ENCODE measurements at places on chromosomes 4 and X.

DNA sequence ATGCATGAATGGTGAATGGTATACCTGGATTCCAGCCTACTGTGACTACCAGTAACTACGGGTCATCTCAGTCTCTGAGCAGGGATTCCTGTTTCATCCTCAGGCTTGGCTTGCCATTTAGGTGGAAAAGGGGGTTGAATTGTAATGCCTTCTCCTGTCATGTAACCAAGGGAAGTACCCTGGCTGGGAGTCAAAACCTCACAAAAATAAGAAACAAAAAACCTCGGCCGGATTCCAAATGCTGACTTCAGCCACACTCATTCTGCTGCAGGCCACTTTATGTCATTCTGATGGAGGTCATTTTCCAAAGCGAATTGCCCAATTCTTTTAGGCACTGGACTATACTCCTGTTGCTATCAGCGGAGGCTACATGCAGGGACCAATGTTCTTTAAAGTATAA, 324.7 kb downstream of the LDB2 start:
- DNase-seq = no peak

- DNase-seq = no peak
Measured at GRCh38 chrX:150889131-150889530, 9.3 kb downstream of the CD99L2 start.

- no peak for DNase-seq
Measured at GRCh38 chr4:154528869-154529268, 21.3 kb downstream of the PLRG1 start.

- DNase-seq = no peak
Measured at GRCh38 chrX:44440006-44440405, 96.5 kb upstream of the EFHC2 start.

GRCh38 chr4:36325499-36325898, 44.1 kb downstream of the DTHD1 start:
- no peak for DNase-seq

- no peak for DNase-seq
Measured at GRCh38 chr4:112978691-112979472, 70.6 kb upstream of the ANK2 start.

GRCh38 chr4:18021470-18021719, 160 bp downstream of the LCORL start:
- no peak for DNase-seq

DNA sequence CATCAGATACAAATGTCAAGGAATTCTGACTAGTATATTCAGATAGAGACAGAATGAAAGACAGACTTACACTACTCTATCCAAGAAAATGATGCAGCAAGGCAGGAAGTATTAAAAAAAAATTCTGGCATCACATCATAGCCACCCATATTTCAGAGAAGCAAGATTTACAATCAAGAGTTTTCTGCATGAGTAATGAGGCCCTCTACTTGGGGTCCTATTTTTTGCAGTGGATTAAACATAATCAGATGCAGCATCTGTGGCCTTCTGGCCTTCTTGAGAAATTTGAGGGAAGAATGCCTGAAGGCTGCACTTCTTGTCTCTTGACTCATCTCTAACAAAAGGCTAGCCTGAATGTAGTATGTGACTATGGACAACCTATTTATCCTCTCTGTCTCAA, 48.2 kb upstream of the SLIT2 start:
- no peak for DNase-seq

DNA sequence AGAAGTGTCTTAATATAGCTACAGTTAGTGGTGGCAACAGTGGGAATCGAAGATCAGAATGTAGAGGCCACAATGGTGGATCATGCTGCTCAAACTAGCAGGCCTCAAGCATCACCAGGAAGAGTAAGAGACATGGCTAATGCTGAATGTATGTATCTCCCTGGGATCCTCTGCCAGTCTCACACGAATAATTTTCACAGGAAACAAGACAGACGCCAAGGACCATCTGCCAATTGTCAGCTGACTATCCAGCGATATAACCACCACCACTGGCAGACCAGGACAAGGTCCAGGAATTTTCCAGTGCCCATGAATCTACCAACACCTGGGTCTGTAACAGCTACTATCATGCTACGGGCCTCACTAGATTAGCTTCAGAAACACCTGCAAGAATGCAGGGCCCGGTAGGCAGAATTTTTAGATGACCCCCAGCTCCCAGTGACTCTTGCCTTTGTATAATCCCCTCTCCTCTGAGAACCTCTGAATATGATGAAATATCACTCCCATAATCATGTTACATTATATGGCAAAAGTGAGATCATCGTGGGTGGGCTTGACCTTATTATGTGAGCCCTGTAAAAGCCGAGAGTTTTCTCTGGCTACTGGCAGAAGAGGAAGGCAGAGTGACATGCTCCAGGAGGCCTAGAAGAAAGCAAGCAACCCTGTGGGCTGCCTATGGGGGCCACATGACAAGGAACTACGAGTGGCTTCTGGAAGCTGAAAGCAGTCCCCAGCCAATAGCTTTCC, 429.8 kb downstream of the BCOR start:
- no peak for DNase-seq

DNA sequence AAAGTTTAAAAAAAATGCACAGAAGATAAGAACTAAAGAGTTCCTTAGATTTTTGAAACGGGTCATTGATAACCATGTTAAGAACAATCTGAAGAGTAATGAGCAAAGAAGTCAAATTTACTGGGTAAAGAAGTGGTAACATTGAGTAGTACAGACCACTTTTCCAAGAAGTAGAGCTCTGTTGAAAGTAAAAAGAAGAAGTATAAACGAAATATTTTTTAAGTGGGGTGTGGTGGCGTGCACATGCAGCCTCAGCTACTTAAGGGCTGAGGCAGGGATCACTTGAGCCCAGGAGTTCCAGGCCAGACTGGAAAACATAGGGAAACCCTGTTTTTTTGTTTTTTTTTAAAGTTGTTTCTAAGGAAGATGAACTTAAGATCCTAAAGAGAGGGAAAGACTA, 68.5 kb downstream of the UBA6 start:
- DNase-seq = no peak

DNA sequence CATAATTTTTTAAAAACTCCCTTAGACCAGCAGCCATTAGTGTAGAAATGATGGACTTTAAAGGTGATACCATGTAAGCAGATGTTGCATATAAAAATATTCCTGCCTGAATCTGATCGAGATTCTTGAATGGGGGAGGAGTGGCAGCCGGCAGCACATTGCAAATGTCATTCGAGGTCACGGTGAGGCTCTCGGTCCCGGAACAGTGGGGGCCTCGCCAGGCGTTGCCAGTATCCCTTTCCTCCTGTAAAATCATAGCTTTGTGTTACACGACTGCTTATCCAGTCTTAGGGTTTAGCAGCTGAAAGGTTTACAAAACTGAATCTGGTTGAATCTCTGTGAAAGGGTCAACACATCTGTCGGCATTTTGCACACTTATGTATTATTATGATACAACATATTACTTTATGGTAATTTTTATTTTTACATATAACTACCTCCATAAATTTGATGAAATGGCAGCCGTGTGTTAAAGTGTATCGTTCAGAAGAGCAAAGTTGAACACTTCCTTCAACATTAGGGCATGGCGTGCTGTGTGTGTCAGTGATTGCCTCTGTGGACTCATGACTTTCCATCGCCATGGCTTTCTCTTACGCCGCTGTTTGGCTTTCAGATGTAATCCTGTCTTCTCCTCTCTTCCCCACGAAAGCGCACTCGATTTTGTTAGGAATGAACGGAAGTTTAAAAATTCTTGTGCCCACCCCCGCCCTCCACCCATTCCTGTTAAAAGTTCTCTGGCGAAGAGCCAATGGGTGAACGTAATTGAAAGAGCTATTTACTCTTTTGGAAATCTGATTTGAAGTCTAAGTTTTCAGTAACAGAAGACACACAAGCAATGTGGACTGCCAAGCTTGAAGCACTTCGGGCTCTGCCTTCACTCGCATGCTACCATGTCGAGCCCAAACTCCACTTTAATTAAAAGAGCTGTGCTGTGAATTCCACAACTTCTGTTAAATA, 114.8 kb downstream of the STOX2 start:
- no peak for DNase-seq

GRCh38 chr4:108172231-108172752, 3.6 kb upstream of the LEF1 start:
- no peak for DNase-seq

DNA sequence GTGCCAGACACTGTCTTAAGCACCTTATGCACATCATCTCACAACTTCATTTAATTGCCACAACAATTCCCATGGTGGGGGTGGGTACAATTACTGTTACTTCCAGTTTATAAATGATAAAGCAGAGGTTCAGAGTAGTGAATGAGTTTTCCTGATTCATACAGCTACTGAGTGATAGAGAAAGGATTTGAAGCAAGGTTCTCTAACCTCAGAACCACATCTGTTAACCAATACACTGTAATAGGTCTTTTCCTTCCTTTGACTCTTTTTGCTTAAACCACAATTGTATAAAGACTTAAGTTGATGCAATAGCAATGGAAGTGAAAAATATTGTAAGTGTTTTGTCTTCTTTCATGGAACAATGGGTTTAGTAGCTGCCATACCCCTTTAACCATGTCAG, 43.5 kb upstream of the PAK3 start:
- no peak for DNase-seq

GRCh38 chr4:7134737-7135388, 57.5 kb upstream of the SORCS2 start:
- DNase-seq = no peak

DNA sequence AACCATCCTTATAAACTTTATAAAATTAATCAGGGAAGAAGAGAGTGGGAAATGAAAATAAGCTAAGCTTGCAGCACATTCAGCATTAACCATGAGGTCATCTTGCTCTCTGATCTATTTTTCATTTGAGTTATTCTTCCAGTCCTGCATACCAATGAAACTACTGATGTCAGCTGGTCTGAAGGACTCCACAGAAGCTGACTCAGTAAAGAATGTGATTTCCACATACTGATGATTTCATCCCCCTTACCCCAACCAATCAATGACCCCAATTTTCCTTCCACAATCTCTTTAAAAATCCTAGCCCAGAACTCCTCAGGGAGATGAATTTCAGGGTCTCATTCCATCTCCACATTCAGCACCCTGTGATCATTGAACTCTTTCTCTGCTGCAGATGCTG, 18.8 kb upstream of the DSPP start:
- no peak for DNase-seq

GRCh38 chr4:88549815-88550214, 26.2 kb upstream of the PYURF start:
- DNase-seq = no peak

GRCh38 chrX:41482154-41482850, 35.2 kb downstream of the NYX start:
- DNase-seq = no peak

DNA sequence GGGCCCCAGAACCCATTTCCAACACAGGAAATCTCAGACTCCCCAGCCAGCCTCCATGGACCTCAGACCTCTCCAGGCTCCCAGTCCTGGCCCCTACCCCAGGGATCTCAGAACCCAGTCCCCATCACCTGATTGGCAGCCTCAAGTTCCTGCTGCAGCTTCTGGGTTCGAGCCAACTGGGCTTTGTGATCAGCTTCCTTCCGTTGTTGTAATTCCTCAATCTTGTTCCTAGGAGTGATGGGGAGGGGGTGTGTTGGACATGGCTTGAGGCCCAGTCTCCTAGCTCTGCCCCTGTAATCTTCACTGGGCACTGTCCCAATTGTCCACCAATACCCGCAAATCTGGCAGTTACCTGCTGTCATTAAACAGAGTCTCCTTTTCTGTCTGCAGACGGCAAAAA, 12.6 kb downstream of the GRIPAP1 start:
- no peak for DNase-seq

GRCh38 chr4:40559585-40560465, 69.8 kb downstream of the RBM47 start:
- no peak for DNase-seq

DNA sequence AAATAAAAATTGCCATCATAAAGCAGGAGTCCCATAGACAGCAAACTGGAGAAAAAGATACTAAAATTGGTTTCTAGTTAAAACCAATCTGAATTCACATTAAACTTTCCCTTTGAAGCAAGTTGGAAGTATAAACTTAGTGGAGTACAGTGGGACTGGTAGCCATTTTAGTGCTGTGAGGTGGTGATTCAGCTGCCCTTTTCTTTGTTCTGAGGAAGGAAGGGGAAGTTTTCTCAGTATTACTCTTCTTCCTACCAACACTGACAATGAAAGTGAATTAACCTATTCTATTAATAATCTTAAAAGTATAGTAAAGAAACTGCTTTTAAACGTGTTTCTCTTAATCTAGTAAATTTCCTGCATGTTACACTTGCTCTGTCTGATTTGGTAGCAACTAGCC, 36.7 kb downstream of the SLC9A6 start:
- DNase-seq = no peak

DNA sequence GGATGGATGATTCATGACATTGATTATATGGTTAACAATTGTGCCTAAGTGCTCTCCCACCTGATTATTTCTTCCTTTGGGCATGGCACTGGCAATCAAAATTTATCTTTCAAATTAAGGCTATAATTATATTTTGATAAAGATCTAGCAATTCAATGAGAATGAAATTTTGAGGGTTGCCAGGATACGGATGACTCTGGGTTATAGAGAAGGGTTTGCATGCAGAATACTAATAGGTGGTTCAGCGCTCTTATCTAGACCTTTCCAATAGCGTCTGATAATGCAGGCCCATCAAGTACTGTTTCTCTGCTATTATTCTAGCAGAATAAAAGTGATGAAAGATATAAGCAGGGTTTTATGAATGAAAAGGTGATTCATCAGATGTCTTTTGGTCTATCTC, 74.9 kb upstream of the SCML1 start:
- DNase-seq = no peak

- DNase-seq = no peak
Measured at GRCh38 chrX:84318661-84319060, 130.7 kb upstream of the RPS6KA6 start.

DNA sequence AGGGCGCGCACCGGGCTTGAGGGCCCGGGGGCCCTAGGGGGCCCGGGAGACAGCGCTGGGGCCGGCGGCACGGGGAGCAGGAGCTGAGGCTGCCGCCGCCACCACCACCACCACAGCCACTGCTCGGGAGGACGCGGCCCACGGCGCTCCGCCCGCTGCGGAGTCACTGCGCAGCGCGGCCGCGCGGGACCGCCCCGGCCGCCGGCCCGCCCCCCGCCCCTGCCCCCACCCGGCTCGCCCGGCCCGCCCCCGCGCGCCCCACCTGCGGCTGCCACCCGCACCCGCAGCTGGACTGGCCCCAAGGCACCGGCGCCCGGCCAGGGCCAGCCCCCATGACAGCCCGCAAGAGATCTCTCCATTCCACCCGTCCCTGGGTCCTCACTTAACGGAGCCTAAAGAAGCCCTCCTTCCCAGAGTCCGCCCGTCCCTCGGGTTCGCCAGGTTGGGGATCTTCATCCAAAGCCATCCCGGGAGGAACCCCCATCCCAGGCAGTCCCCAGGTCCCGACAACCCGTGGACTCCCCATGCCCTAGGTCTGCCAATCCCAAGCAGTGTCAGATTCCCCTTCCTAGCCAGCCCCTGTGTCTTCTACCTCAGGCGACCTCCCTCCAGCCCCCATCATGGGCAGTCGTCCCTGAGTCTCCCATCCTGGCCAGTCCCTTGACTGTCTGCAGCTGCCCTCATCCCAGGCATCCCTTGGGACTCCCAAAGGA, 40.0 kb upstream of the IQSEC2 start:
- no peak for DNase-seq

DNA sequence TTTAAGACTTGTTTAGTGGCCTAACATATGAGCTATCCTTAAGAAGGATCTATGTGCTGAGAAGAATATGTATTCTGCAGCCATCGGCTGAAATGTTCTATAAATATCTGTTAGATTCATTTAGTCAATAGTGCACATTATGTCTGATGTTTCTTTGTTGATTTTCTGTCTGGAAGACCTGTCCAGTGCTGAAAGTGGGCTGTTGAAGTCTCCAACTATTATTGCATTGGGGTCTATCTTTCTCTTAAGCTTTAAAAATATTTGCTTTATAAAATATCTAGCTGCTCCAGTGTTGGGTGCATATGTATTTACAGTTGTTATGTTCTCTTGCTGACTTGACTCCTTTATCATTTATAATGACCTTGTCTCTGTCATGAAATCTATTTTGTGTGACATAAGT, 9.4 kb upstream of the BLTP1 start:
- DNase-seq = no peak

Measured in naive thymus-derived CD4-positive, alpha-beta T cell (primary cell).